Adrenal gland (tissue), 19 donors: ENCODE measurements at places on chromosomes 13 and 19. TPM values are rescaled to one million over a fixed set of nuclear protein-coding genes. Genes with fewer than 3 reads are reported as not detected.
A peak's percentile ranks its signal among the peaks of the same experiment; 100 is the strongest.

DNA sequence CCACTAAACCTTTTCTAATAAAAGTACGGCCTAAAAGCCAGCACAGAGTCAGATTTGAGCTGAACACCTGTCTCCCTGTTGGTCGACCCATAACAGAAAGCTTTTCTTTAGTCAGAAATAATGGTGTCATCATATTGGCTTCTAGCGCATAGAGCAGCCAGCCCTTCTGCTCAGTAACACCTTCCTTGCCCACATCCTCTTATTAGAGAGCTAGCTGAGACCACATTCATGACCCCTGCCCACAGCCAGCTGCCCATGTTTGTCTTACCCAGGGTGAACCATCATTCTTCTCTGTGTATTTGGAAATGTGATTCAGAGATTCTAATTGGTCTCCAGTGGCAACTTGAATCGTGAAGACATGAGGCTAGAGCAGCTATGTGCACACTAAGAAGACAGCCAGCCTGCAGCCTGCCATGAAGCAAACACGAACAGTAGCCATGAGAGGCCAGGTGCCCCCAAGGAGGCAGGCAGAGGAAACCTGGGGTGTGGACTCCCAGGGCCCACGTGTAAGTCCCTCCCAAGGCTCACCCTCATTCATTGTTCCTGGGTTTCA lies 82.3 kb upstream of the PDCD5 start:
- no peak overlapping the region for H3K4me3 ChIP-seq
- no peaks in the 10 kb centered on the region for H3K4me1 ChIP-seq
- H3K36me3 ChIP-seq, result no peaks in the 10 kb centered on the region

DNA sequence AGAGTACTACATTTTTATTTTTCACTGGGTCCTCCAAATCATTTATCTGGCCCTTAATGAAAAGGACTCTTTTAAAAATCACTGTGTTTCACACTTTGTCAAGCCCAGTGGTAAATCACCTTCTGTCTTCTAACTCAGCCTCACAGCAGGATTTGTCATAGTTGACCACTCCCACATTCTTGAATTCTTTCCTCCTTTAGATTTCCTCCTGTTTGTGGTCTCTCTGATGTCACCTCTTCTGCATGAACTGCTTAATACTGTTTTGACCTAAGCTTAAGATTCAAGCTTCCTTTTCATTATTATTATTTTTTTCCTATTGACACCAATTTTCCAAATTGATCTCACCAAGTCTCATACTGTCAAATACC lies 899.8 kb upstream of the MIR17HG start:
- H3K4me3 ChIP-seq, result no peak overlapping the region
- H3K27me3 ChIP-seq, result no peaks in the 10 kb centered on the region
- no peaks in the 10 kb centered on the region for H3K4me1 ChIP-seq
- DNase-seq, result no peak
- no peaks in the 10 kb centered on the region for H3K36me3 ChIP-seq

GRCh38 chr19:6067975-6068374 lies 42.3 kb downstream of the RFX2 start:
- H3K27me3 ChIP-seq, result no peaks in the 10 kb centered on the region
- H3K36me3 ChIP-seq, result no peaks in the 10 kb centered on the region
- peak; percentile 37 for DNase-seq
- peak overlapping the region; percentile 66 for H3K27ac ChIP-seq
- H3K4me3 ChIP-seq, result no peak overlapping the region

GRCh38 chr13:93771782-93772181 lies 545.2 kb downstream of the GPC6 start:
- H3K27ac ChIP-seq, result no peak overlapping the region
- H3K4me1 ChIP-seq, result peaks cover 3% of the 10 kb centered on the region
- no peaks in the 10 kb centered on the region for H3K27me3 ChIP-seq
- no peak overlapping the region for H3K4me3 ChIP-seq

DNA sequence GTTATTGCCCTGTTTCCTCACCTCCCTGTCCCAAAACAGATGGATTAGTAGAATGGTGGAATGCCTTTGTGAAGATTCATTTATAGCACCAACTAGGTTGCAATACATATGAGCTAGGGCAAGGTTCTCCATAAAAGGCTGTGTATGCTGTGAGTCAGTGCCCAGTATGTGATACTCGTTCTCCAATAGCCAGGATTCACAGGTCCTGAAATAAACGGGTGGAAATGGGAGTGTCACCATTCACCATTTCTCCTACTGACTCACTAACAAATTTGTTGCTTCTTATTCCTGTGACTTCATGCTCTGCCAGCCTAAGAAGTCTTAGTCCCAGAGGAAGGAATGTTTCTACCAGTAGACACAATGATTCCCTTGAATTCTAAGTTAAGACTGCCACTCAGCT lies 1745.4 kb downstream of the SLITRK1 start:
- H3K36me3 ChIP-seq, result no peaks in the 10 kb centered on the region
- no peak overlapping the region for H3K27ac ChIP-seq
- no peak for DNase-seq
- no peaks in the 10 kb centered on the region for H3K4me1 ChIP-seq

DNA sequence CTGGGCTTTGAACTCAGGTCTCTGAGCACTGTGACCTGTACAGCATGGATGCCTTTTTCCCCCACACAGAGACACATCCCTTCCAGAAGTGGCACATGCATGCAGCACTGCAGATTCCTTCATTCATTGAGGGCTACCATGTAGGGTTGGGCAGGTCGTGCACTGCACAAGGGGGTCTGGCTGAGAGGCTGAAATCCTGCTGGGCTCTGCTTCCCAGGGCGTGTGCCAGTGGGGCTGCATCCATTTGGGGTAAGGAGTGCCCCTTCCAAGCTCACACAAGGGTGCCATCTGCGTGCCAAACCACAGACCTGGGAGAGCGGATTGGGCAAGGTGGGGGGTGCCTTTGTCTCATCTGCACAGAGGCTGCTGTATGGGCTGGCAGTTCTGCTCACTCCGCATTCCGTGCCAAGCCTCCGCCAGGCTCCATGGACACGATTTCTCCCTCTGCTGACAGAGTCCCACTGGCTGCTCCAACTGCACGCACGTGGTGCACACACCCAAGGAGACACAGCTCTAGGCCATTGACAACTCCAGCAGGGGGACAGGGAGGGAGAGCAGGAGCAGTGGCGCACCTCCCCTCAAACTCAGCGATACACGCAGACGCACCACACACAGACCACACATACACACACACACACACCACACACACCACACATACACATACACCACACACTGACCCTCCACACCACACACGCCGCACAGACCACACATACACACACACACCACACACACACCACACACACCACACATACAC lies 4.5 kb upstream of the SHISA7 start:
- H3K4me3 ChIP-seq, result no peak overlapping the region
- peaks cover 9% of the 10 kb centered on the region for H3K4me1 ChIP-seq
- peak; percentile 35 for DNase-seq
- no peak overlapping the region for H3K27ac ChIP-seq
- H3K27me3 ChIP-seq, result peaks cover 42% of the 10 kb centered on the region

- no peaks in the 10 kb centered on the region for H3K36me3 ChIP-seq
- no peak for DNase-seq
- H3K4me1 ChIP-seq, result peaks cover 1% of the 10 kb centered on the region
- H3K4me3 ChIP-seq, result no peak overlapping the region
- no peak overlapping the region for H3K27ac ChIP-seq
These were observed 6.9 kb downstream of the ETFB start for GRCh38 chr19:51359294-51359693.

GRCh38 chr13:89465366-89465765 lies 1794.2 kb downstream of the SLITRK5 start:
- H3K4me1 ChIP-seq, result no peaks in the 10 kb centered on the region
- no peak overlapping the region for H3K4me3 ChIP-seq
- no peaks in the 10 kb centered on the region for H3K36me3 ChIP-seq
- DNase-seq, result no peak
- no peaks in the 10 kb centered on the region for H3K27me3 ChIP-seq

GRCh38 chr19:4342314-4342614 lies 1.1 kb upstream of the MPND start:
- peaks cover 25% of the 10 kb centered on the region for H3K4me1 ChIP-seq
- no peak for DNase-seq
- H3K27ac ChIP-seq, result peak overlapping the region; percentile 83
- H3K4me3 ChIP-seq, result no peak overlapping the region
- H3K27me3 ChIP-seq, result no peaks in the 10 kb centered on the region

- H3K4me1 ChIP-seq, result no peaks in the 10 kb centered on the region
- H3K27me3 ChIP-seq, result no peaks in the 10 kb centered on the region
- H3K27ac ChIP-seq, result no peak overlapping the region
- no peak overlapping the region for H3K4me3 ChIP-seq
These were observed 96.3 kb downstream of the MYCBP2 start for GRCh38 chr13:77230560-77230959.

DNA sequence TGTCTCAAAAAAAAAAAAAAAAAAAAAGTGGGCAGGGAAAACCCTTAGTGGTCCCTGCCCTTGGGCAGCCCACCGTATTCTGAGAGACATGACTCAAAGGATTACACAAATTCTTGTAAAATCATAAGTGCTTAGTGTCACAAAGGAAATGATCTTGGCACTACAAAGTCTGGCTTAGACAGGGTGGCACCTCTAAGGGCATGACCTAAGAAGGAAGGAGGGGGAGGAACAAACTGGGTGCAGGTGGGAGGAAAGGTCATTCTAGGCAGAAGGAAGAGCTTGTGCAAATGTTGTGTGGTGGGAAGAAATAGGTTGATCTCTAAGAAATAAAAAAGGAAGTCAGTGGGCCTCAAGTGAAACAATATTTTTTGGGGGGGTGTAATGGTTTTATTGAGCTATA lies 10.4 kb downstream of the PNPLA6 start:
- no peaks in the 10 kb centered on the region for H3K4me1 ChIP-seq
- H3K27ac ChIP-seq, result no peak overlapping the region
- no peaks in the 10 kb centered on the region for H3K27me3 ChIP-seq
- no peak overlapping the region for H3K4me3 ChIP-seq
- DNase-seq, result no peak
- H3K36me3 ChIP-seq, result no peaks in the 10 kb centered on the region

DNA sequence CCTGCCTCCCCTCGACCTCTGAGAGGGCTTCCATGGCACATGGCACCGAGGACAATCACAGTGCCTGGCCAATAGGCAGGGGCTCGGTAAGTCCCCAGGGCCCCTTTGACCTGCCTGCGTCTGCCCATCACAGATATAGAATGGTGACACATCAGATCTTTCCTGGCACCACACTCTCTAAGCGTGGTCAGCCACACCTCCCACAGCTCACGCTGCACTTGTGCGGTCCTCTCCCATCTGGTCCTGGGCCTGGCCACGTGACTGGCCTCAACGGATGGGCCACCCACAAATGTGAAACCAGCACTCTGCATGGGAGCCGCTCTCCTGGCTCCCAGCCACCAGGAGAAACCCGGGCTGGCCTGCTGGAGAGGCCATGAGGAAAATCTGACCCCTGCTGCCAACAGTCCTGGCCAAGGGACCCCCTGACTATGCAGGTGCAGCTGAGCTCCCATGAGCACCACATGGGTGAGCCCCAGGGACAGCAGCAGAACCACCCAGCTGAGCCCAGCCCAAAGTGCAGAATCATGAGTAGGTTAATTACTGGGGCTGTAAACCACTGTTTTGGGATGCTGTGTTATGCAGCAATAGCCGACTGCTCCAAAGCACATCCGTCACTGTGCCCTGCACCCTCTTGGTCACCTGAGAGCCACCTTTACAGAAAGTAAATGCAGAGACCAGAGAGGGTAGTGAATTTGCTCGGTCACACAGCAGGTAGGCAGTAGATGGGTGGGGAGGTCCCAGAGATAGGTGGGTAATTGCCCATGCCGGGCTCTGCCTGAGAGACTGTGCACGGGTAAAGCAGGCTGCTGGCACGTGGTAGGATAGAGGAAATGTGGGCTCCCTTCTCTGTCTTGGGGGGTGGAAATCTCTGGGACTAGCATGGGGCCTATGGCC lies 9.7 kb upstream of the MEF2B start:
- no peak overlapping the region for H3K4me3 ChIP-seq
- no peaks in the 10 kb centered on the region for H3K27me3 ChIP-seq
- no peaks in the 10 kb centered on the region for H3K36me3 ChIP-seq
- H3K4me1 ChIP-seq, result no peaks in the 10 kb centered on the region
- no peak for DNase-seq

DNA sequence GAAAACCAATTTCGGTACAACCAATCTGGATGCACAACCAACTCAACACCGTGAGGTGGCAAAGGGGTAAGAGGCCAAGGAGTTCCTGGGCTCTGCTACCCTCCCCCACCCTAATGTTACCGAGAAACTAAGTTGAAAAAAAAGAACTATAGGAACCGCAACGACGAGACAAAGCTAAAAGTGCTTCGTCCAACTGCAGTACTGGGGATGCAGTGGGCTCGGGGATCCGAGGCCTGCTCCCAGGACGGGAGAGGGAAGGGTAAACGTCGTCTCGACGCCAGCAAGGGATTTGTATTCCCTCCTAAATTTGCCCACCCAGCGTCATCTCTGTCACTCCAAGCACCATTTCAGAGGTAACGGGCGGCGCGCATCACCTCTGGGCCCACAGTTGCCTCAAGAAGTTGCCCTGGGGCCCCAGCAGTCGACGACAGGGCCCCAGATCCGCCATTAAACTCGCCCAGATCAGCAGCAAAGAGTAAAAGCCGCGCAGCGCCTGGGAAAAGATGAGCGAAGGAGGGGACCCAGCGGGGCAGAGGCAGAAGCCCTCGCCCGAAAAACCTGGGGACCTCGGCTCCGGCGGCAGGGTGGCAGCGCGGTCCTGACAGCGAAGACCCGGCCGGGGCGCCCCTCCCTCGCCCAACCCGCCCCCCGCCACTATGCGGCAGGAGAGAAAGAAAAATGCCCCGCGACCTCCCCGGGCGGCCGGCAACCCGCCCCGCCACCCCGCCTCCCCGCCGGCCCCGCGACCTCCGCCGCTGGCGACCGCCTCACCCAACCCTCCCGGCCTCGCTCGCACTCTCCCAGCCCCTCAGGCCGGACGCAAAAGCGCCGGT lies 752 bp downstream of the ZMYM5 start:
- H3K4me3 ChIP-seq, result peak overlapping the region; percentile 76
- no peaks in the 10 kb centered on the region for H3K36me3 ChIP-seq
- DNase-seq, result peak; percentile 39

GRCh38 chr19:13154911-13155471 lies 4.8 kb downstream of the IER2 start:
- peak; percentile 86 for DNase-seq
- no peak overlapping the region for H3K4me3 ChIP-seq
- peak overlapping the region; percentile 98 for H3K27ac ChIP-seq
- H3K4me1 ChIP-seq, result peaks cover 28% of the 10 kb centered on the region
- H3K36me3 ChIP-seq, result no peaks in the 10 kb centered on the region

DNA sequence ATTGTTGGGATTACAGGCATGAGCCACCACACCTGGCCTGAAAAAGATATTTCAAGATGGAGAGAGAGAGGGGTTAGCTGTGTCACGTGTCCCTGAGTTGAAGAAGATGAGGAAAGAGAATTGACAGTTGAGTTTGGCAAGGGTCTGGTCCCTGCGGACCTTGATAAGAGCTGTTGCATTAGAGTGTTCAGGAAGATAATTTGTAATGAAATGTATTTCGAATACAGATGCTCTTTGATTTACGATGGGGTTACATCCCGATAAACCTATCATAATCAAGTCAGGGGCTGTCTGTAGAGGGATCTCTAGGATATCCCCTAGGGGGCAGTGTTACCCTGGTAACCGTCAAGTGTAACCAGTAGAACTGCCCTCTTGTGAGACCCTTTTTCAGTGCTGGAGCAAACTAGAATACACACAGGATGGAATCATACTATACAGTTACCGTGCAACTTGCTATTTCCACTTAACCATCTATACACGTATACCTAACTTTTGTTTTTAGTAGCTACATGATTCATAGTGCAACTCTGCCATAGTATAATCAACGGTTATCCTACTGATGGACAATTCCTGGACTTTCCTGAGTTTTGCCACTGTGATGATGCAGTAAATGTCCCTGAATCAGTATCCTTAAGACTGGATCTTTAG lies 1.5 kb upstream of the ELOF1 start:
- peaks cover 32% of the 10 kb centered on the region for H3K4me1 ChIP-seq
- H3K27me3 ChIP-seq, result no peaks in the 10 kb centered on the region
- H3K27ac ChIP-seq, result no peak overlapping the region
- H3K4me3 ChIP-seq, result no peak overlapping the region
- DNase-seq, result no peak

The TEX26 gene
- total RNA-seq, result not detected

The CLDND2 gene
- not detected for total RNA-seq

The C19orf73 gene
- 1.8 TPM for total RNA-seq

The MISP gene
- not detected for total RNA-seq

The SOX1 gene
- total RNA-seq, result not detected

The C5AR1 gene
- 19.1 TPM for total RNA-seq
